ENCODE measurements at places on chromosomes 2 and 18.

- no peaks in the 10 kb centered on the region for H3K36me3 ChIP-seq
- no peak for DNase-seq
- no peak overlapping the region for H3K4me3 ChIP-seq
These were observed 286.3 kb downstream of the PIEZO2 start for GRCh38 chr18:10863026-10863425.

- peaks cover 2% of the 10 kb centered on the region for H3K27me3 ChIP-seq
- DNase-seq, result no peak
- H3K27ac ChIP-seq, result no peak overlapping the region
- H3K4me1 ChIP-seq, result no peaks in the 10 kb centered on the region
These were observed 14.9 kb upstream of the LYPD6 start for GRCh38 chr2:149315461-149315860.

GRCh38 chr2:99734236-99734635, 244.4 kb upstream of the REV1 start:
- no peaks in the 10 kb centered on the region for H3K4me1 ChIP-seq
- no peak overlapping the region for H3K27ac ChIP-seq
- DNase-seq, result no peak
- no peaks in the 10 kb centered on the region for H3K27me3 ChIP-seq
- no peaks in the 10 kb centered on the region for H3K36me3 ChIP-seq
- H3K4me3 ChIP-seq, result no peak overlapping the region

- no peak overlapping the region for H3K27ac ChIP-seq
- no peaks in the 10 kb centered on the region for H3K27me3 ChIP-seq
- H3K4me1 ChIP-seq, result peaks cover 2% of the 10 kb centered on the region
These were observed 17.2 kb upstream of the HK2 start for GRCh38 chr2:74816540-74817303.

DNA sequence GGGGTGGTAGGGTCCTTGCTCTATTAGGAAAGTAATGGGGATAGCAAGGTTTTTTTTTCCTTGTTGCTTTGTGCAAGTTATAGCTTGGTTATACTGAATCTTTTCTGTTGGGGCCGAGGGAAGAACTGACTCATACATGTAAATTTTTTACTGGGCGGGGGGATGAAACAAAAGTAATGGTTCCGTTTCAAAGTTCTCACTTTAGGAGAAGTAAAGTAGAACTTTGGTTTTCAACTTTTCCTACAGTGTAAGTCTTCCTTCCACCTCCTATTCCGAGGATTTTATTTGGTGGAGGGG, 1.1 kb downstream of the AFTPH start:
- H3K4me1 ChIP-seq, result peaks cover 16% of the 10 kb centered on the region
- H3K36me3 ChIP-seq, result no peaks in the 10 kb centered on the region
- peak; percentile 7 for DNase-seq
- peak overlapping the region; percentile 89 for H3K4me3 ChIP-seq

DNA sequence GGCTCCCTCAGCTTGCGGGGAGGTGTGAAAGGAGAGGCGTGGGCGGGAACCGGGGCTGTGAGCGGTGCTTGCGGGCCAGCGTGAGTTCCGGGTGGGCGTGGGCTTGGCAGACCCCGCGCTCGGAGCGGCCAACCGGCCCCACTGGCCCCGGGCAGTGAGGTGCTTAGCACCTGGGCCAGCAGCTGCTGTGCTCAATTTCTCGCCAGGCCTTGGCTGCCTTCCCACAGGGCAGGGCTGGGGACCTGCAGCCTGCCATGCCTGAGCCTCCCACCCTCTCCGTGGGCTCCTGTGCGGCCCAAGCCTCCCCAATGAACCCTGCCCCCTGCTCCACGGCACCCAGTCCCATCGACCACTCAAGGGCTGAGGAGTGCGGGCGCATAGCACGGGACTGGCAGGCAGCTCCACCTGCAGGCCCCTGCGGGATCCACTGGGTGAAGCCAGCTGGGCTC, 48.2 kb downstream of the RNF138 start:
- DNase-seq, result no peak
- no peaks in the 10 kb centered on the region for H3K27me3 ChIP-seq
- H3K36me3 ChIP-seq, result no peaks in the 10 kb centered on the region
- H3K4me3 ChIP-seq, result no peak overlapping the region

GRCh38 chr2:158583923-158584322, 127.2 kb downstream of the PKP4 start:
- no peak overlapping the region for H3K4me3 ChIP-seq
- no peak overlapping the region for H3K27ac ChIP-seq
- no peak for DNase-seq
- peaks cover 2% of the 10 kb centered on the region for H3K36me3 ChIP-seq

GRCh38 chr2:44777036-44777435, 164.5 kb upstream of the SIX3 start:
- no peaks in the 10 kb centered on the region for H3K36me3 ChIP-seq
- H3K27me3 ChIP-seq, result no peaks in the 10 kb centered on the region
- H3K27ac ChIP-seq, result no peak overlapping the region
- H3K4me3 ChIP-seq, result no peak overlapping the region

DNA sequence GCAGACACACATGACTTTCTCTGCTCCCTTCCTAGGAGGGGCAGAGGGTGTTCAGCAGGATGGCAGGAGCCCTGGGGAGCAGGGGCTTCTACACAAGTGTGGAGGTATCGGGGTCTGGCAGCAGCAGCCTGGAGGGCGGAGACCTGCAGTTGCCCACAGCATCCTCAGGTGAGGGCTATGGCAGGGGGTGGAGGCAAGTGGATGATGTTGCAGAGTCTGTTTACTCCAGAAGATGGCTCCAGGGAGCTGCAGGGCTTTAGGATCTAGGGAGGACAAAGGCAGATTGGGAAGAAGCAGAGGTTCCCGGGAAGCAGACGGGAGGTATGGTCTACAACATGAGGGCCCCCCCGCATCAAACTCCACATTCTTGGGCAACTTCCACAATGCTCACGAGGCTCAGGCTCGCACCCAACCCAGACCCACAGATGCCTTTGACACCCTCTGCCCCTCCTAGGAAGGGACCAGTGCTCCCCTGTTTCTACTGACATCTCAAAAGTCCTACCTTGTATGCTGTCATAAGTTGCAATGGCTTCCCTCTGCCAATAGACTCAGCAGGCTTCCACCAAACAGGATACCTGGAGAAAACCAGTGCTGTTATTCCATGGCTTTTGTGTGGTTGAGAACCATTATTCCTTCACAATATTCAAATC, 12.0 kb upstream of the ATP6V1C2 start:
- no peak overlapping the region for H3K27ac ChIP-seq
- peaks cover 6% of the 10 kb centered on the region for H3K27me3 ChIP-seq
- peaks cover 7% of the 10 kb centered on the region for H3K4me1 ChIP-seq
- H3K4me3 ChIP-seq, result no peak overlapping the region
- no peak for DNase-seq

GRCh38 chr2:151991010-151991409, 107.8 kb downstream of the CACNB4 start:
- H3K4me3 ChIP-seq, result no peak overlapping the region
- H3K27me3 ChIP-seq, result no peaks in the 10 kb centered on the region
- no peaks in the 10 kb centered on the region for H3K36me3 ChIP-seq

DNA sequence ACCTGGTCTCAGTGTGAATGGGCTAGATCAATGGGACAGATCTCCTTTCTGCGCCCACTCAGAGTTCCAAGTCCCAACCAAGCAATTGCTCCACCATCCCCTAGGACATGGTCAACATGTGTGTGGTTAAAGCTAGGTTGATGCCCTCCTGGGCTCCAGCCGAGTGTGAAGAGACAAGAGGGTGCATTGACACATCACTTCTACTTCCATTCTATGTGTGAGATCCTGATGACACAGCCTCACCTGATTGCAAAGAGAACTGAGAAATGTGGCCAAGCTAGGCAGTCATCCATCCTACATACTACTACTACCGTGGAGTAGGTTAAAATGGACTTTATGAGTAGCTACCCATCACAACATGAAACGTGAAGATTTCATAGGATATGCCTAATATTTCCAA, 106.8 kb downstream of the NCKAP5 start:
- no peaks in the 10 kb centered on the region for H3K27me3 ChIP-seq
- H3K4me1 ChIP-seq, result no peaks in the 10 kb centered on the region
- H3K36me3 ChIP-seq, result no peaks in the 10 kb centered on the region
- no peak for DNase-seq

- H3K27me3 ChIP-seq, result peaks cover 27% of the 10 kb centered on the region
- H3K4me3 ChIP-seq, result no peak overlapping the region
- H3K27ac ChIP-seq, result no peak overlapping the region
- DNase-seq, result no peak
- H3K4me1 ChIP-seq, result peaks cover 20% of the 10 kb centered on the region
These were observed 54.4 kb downstream of the VAPA start for GRCh38 chr18:9968081-9968848.

DNA sequence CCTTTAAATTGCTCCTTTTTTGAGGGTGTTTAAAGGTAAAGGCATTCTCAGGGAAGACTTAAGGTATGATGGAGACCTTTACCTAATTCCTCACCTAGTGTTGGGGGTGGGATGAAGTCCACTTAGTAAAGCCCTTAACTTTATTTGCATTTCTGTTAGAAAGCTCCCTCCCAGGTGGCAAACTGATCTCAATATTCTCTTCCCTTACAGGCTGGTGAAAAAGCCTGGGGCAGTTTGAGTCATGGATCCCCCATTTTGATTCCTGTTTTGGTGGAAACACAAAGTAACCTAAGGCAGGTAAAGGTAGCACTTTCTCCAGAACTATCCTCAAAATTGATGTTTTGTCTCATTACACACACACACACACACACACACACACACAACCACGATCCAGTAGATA, 33.8 kb upstream of the HNRNPA3 start:
- no peaks in the 10 kb centered on the region for H3K27me3 ChIP-seq
- H3K4me3 ChIP-seq, result no peak overlapping the region
- H3K36me3 ChIP-seq, result no peaks in the 10 kb centered on the region
- no peak for DNase-seq
- no peak overlapping the region for H3K27ac ChIP-seq
- no peaks in the 10 kb centered on the region for H3K4me1 ChIP-seq

DNA sequence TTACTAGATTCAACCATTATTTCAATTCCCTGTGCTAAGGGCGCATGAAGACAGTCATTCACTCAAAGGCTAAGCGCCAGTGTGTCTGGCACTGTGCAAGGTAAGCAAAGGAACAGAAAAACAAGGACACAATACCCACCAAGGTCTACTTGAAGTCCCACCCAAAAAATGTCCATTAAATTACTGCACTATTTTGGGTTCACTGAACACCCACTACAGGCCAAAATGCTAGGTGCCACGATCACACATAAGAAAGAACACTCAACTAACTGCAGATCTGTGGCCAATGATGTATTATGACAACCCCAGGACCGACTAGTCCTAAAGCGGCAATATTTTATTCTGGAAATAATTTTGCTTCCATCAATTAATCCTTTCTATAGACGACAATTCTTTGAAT, 1.8 kb downstream of the TMEM131 start:
- H3K4me1 ChIP-seq, result peaks cover 17% of the 10 kb centered on the region
- no peaks in the 10 kb centered on the region for H3K36me3 ChIP-seq
- no peaks in the 10 kb centered on the region for H3K27me3 ChIP-seq
- no peak overlapping the region for H3K27ac ChIP-seq
- no peak overlapping the region for H3K4me3 ChIP-seq

- no peak for DNase-seq
- no peak overlapping the region for H3K4me3 ChIP-seq
- no peaks in the 10 kb centered on the region for H3K27me3 ChIP-seq
- H3K36me3 ChIP-seq, result no peaks in the 10 kb centered on the region
- no peak overlapping the region for H3K27ac ChIP-seq
These were observed 195.4 kb downstream of the ZEB2 start for GRCh38 chr2:144324446-144325045.

All from CD4-positive, alpha-beta T cell (primary cell).